ENCODE measurements at places on chromosomes 2 and 18. TPM values are rescaled to one million over a fixed set of nuclear protein-coding genes. Genes with fewer than 3 reads are reported as not detected.

DNA sequence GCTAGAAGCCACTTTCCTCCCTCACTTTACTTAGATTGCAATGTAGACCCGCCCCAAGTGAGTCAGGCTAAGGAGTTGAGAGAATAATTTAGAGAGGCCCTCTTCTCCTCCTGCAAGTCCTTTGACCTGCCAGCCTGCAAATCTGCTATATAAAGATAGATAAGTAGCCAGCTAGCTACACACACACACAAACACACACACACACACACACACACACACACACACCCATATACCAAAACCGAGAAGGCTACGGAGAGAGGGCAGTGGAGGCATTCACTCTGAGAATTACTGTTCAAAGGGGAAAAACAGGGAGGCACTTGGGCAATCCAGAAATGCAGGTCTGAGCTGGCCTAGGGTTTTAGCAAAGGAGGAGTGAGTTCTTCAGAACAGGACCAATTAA, 23.0 kb upstream of the SMAD7 start:
- DNase-seq: no peak

- no peak for DNase-seq
Measured at GRCh38 chr2:100894105-100894795, 74.3 kb downstream of the NPAS2 start.

DNA sequence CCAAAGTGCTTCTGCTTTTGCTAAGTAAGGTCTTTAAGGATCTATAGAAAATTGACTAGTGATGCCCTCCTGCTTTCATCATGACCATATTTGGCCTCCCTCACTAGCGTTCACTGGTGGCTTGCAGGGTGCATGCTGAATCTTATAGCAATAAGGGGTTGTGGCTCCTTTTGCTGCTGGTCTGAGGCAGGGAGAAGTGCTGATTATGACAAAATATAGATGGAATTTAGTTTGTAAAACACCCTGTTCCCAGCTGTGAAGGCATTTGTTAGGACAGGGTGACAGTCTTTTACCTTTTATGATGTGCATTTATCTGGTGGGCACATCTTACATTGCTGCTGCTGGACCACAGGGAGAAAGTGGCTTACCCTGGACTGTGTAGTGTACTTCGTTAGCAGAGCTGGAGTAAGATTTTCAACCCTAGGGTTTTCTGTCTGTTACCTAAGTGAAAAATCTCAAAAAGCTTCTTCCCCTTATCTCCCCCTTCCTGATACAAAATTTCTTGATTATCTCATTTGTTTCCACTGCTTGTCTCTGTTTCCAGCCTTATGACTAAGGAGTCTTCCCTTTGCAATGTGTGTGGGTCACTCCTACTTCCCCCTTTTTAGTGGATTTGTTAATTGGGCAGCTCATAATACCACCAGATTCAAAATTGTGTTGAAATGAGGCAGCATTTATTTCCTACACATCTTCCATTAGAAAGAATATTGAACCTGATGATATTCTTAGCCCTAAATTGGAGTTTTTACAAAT, 21.2 kb upstream of the RPL37A start:
- DNase-seq: no peak

GRCh38 chr18:40485318-40485717, 1469.7 kb upstream of the PIK3C3 start:
- DNase-seq: no peak

COL5A2 gene
- total RNA-seq: 6.8 TPM

ARHGEF4 gene
- total RNA-seq: 5.1 TPM

Data from Right ventricle myocardium superior (tissue), 1 donor.